Cardiac fibroblast (primary cell): ENCODE measurements at places on chromosomes 3 and 15.

- DNase-seq: no peak
These were observed 1169.1 kb upstream of the EPHA6 start for GRCh38 chr3:95645291-95645690.

DNA sequence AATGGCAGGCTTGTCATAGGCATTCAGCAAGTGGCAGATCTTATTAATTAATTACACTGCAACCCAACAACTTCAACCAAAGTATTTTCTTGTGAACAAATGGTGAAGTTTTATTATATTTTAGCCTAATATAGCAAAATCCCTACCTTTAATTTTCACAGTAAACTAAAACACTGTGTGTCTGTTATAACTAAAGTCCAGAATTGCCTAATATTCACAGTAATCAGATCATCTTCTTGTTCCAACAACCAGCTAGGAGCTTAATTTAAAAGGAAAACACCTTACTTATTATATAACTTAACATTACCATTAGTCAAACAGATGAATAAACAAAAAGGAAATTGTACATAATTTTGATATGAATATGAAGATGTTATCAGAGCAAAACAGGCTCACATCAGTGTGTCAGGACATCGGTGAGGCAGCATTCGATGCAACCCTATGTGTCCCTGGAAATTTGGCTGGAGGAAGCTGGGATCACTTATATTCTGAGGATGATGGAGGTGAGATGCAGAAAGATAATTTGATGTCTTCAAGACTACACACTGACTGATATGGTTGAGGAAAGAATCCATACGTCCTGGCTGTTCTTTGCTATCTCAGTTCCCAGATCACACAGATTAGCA lies 189.3 kb upstream of the EIF1B start:
- no peak for DNase-seq

DNA sequence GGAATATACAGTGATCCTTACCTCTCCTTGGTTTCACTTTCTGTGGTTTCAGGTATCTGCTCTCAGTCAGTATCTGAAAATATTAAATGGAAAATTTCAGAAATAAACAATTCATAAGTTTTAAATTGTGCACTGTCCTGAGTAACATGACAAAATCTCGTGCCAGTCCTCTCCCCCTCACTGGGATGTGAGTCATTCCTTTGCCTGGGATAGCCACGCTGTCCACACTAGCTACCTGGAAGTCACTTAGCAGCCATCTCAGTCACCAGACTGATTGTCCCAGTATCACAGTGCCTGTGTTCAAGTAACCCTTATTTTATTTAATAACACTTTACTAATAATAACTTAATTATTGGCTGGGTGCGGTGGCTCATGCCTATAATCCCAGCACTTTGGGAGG lies 15.3 kb upstream of the KLHL25 start:
- no peak for DNase-seq

- DNase-seq: no peak
These were observed 3.5 kb upstream of the ACAP2 start for GRCh38 chr3:195446359-195446758.
